ENCODE measurements at places on chromosomes 1 and 21. TPM values are rescaled to one million over a fixed set of nuclear protein-coding genes. Genes with fewer than 3 reads are reported as not detected.

BACE2 gene
- total RNA-seq = 120 TPM

S100A9 gene
- not detected for total RNA-seq

WNT2B gene
- total RNA-seq = 4.7 TPM

PGD gene
- total RNA-seq = 156 TPM

PRDM16 gene
- total RNA-seq = 11.6 TPM

NDC1 gene
- total RNA-seq = 13.8 TPM

LORICRIN gene
- total RNA-seq = not detected

EPHA8 gene
- total RNA-seq = not detected

RABIF gene
- 4.9 TPM for total RNA-seq

BGLAP gene
- total RNA-seq = 0.50 TPM

UTP11 gene
- total RNA-seq = 25.6 TPM

C1orf185 gene
- not detected for total RNA-seq

APCS gene
- not detected for total RNA-seq

MNDA gene
- total RNA-seq = not detected

ZC3H11A gene
- 93.4 TPM for total RNA-seq

S100A10 gene
- 131 TPM for total RNA-seq

SPATA21 gene
- total RNA-seq = not detected

CHIA gene
- not detected for total RNA-seq

SLFNL1 gene
- total RNA-seq = 0.46 TPM

TMEM82 gene
- not detected for total RNA-seq

JAM2 gene
- total RNA-seq = 3.3 TPM

PAPPA2 gene
- total RNA-seq = 18.9 TPM

FMN2 gene
- total RNA-seq = 21.0 TPM

ATPAF1 gene
- total RNA-seq = 49.7 TPM

S100A5 gene
- total RNA-seq = 0.26 TPM

RBM11 gene
- total RNA-seq = 0.26 TPM

LDLRAD1 gene
- total RNA-seq = not detected

STYXL2 gene
- total RNA-seq = not detected

FCRL4 gene
- not detected for total RNA-seq

TMOD4 gene
- not detected for total RNA-seq

FMO3 gene
- 0.43 TPM for total RNA-seq

TCP10L gene
- total RNA-seq = 0.26 TPM

NENF gene
- total RNA-seq = 39.1 TPM

TDRD10 gene
- not detected for total RNA-seq

SLC44A5 gene
- total RNA-seq = 2.2 TPM

KIF21B gene
- 0.91 TPM for total RNA-seq

ERICH3 gene
- not detected for total RNA-seq

PROK1 gene
- not detected for total RNA-seq

TMPRSS2 gene
- total RNA-seq = not detected

GFI1 gene
- 0.07 TPM for total RNA-seq

ARTN gene
- 0.63 TPM for total RNA-seq

VCAM1 gene
- total RNA-seq = 20.7 TPM

ASCL5 gene
- not detected for total RNA-seq

CD1B gene
- not detected for total RNA-seq

GNPAT gene
- 53.9 TPM for total RNA-seq

ANKRD35 gene
- total RNA-seq = 1.8 TPM

F3 gene
- 114 TPM for total RNA-seq

All from smooth muscle cell of the pulmonary artery (primary cell).